GM19239 (cell line): ENCODE measurements at places on chromosomes 7 and 10.

DNA sequence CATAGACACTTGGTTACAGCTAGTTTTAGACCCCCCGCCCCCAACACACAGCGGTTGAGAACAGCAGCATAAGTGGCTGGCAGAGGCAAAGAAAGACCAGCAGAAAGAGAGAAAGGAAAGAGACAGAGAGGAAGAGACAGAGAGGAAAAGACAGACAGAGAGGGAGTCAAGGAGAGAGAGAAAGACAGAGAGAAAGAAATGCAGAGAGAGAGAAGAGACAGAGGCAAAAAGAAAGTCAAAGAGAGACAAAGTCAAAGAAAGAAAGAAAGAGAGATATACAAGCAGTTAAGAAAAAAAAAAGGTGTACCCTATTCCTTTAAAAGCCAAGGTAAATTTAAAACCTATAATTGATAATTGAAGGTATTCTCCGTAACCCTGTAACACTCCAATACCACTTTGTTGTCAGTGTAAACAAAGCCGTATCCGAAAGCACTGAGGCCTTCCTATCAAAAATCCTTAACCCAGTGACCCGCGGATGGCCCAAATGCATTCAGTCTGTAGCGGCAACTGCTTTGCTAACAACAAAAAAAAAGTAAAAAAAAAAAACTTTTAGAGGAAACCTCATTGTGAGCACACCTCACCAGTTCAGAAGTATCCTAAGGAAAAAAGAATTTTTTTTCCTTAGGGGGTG lies 11.9 kb upstream of the SLC12A9 start:
- DNase-seq, result no peak

DNA sequence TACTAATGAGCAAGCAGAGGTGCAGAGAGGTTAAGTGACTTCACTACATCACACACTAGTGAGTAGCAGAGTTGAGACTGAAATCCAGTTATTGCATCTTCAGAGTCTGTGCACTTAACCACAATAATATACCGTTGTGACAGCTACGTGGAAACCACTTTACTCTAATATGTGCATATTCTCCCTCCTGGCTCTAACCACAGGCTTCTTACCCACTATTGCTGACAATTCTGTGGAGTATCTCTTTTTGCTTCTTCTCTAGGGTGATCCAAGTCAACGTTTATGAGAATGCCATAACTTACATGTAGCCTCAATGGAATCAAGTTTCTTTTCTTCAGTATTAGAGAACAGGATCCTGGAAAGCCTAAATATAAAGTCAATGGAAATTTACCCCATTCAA lies 64.2 kb upstream of the MEOX2 start:
- no peak for DNase-seq

GRCh38 chr10:44671319-44671718 lies 239.8 kb upstream of the TMEM72 start:
- no peak for DNase-seq

DNA sequence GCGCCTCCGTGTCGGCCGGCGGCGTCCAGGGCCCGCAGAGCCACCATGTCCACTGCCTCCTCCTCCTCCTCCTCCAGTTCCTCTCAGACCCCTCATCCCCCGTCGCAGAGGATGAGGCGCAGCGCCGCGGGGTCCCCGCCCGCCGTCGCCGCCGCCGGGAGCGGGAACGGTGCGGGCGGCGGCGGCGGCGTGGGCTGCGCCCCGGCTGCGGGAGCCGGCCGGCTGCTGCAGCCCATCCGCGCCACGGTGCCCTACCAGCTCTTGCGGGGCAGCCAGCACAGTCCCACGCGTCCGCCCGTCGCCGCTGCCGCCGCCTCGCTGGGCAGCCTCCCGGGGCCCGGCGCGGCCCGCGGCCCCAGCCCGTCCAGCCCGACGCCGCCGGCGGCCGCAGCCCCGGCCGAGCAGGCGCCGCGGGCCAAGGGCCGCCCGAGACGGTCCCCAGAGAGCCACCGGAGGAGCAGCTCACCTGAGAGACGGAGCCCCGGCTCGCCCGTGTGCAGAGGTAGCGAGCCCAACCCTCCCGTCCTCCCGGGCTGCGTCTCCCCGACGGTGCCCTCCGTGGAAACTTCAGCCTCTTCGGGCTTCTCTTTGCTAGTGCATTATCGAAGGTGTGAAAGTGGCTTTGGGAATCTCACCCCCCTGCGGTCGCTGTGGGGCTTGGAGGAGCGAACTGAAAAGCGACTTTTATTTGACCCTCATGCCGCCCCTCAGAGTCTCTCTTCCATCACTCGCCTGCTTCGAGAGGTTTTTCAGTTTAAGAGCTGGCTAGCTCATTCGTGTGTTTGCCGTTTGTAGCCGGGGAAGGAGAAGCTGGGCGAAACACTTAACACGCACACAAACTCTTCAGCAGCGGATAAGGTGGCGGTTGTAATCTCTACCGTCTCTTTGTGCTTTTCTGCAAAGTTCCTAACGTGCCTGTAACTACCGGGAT lies 975 bp downstream of the GLCCI1 start:
- peak; percentile 2 for DNase-seq

- DNase-seq, result peak; percentile 21
Observed at GRCh38 chr7:65307651-65308299, 65.9 kb upstream of the ZNF92 start.

DNA sequence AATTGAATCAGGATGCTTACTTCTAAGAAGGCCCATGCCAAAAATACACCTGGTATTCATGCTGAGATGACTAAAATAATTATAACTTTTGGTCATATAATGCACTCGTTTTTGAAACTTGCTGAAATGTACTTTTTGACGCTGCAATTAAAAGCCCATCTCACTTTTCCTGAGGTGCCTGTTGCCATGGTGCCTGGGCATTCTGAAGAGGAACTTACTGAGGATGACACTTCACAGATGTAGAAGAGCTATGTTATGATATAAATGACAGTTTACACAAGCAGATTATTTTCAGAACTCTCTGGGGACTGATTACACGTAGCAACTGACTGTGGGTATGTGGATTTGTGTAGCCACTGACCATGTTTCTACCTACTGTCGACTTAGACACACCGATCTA lies 182.4 kb downstream of the TPK1 start:
- no peak for DNase-seq

GRCh38 chr10:16915300-16915699 lies 98.1 kb upstream of the RSU1 start:
- DNase-seq, result no peak

DNA sequence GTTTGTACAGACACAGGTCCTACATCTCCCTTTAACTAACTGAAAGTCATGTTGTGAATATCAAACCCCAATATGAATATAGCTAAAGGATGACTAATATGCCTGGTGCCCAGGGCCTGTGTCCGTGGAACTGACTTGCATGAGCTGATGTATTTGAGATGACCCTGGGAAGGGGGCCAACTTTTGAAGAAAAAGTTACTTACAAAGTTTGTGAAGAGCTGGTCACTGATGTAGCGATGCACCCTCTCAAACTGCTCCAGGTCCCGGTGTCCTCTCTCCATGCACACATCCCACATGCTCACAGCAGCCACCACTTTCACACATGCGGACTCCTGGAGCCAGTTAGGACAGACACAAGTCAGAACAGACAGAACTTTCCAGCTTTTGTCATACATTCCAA lies 106.2 kb downstream of the ABCC2 start:
- no peak for DNase-seq

- no peak for DNase-seq
Observed at GRCh38 chr7:50287129-50287528, 17.4 kb upstream of the IKZF1 start.

DNA sequence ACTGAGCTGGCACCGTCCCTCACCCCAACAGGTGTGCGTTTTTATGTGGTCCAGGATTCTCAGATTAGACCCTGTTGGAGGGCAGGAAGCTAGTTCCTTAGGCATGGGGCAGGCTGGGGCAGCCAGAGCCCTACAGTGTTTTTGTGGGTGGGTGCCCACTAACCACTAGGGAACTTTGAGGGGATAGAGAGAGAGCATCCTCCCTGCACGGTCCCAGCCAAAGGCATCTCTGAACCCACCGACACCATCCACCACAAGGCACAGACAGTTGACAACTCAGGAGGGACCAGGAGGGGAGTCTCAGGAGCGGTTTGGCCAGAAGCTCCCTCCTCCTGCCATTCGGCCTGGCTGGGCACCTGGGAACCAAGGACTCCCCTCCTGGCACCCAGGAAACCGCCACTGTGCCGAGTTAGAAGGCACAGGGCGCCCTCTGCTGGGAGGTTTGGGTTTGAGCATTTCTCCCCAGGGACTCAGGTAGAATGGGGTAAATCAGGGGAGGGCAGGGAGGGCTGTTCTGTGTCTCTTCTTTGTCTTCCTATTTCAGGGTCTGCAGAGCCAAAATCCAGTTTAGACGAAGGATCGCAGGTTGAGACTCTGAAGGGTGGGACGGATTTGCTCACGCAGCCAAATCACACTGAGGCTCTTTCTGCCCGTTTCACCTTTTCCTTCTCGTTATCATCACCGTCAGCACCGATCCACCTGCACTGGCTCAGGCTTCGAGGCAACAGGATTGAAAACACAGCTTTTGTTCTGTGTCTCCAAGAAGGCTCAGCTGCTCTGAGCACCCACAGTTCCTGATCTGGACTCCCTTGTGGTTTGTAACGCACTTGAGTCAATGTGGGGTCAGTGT lies 84.8 kb upstream of the COL13A1 start:
- DNase-seq, result peak; percentile 38

DNA sequence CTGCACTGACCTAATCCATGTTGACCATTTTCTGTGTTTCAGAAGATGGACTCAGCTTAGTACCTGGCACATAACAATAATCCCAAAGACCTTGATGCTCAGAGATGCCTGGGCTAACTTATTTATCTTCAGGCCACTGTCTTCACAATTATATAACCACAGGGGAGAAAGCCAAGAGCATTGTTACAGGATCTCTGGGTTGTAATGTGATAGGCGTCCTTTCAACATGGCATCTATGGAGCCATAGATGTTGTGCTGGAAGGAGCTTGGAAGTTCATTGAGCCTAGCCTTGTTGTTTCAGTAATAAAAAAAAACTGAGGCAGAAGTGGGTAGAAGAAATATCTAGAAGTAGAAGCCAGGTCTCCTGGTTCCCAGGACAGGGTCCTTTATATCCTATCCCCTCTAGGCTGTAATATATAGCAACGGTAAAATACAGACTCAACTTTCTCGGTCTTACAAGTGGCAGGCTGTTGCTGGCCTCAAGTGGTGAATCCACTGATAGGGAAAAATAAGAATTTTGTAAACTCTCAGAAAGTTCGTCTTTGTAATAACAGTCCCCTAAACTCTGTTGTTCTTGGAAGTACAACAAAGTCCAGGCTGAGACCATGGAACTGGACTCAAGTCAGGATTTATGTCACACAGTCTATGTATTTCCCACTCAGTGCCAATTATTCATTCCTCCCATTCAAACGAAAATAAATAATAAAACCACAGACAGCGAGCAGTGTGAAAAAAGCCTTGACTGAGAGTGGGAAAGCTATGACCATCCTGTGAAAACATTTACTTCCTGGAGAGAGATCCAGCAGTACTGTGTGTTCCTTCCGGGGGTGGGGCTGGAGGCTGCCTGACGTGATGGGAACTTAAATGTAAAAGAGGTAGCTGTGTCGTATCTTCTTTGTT lies 277.6 kb downstream of the REEP3 start:
- DNase-seq, result no peak

GRCh38 chr10:71455035-71455434 lies 58.3 kb downstream of the CDH23 start:
- no peak for DNase-seq
